ENCODE measurements at places on chromosomes 13 and 19.

DNA sequence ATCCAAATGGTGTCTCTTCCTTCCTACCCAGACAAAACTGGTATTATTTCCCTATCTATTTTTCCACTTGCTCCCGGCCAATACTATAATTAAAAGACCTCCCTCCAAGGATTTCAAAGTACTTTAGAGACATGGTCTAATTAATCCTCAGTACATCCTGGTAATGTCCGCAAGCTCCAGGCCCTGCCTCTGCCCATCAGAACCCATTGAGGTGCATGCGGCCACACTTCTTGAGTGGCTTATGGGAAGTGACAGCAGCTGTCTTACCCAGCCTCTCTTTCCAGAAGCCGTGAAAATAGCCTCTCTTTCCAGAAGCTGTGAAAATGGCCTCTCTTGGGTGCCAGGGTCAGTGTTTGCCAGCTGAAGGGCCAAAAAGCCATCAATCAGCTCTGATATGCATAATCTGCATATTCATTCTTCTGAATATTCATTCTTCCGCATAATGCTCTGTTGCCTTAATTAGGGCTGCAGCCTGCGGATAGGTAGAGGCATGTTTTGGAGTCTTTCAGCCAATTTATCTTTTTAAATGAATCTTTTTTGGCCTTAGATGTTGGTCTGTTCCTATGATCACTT, 148.4 kb upstream of the TMTC4 start:
- no peak for DNase-seq

DNA sequence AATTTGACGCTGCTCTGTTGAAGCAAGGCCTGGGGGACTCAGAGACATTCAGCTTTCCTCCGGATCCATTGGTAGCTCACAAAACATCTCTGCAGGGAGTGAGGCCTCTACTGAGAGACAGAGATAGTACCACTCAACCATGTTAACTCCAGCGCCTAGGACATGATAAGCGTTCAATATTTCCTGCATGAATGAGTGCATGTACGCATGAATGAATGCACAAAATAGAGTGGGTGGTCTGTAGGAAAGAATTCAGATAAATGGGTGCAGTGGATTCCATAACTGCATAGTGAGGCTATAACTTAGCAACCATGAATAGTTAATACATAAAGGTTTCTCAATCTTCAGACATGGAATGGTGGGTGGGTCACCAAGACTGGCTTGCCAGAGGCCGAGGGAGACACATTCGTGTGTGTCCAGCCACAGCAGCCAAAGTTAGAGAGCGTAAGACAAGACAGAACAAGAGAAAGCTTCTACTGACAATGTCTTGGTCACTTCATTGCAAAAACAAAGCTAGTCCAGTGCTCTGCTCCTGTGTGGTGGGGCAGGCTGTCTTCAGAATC, 36.3 kb upstream of the RCBTB2 start:
- no peak for DNase-seq

- DNase-seq, result no peak
These were observed 6.3 kb downstream of the LHFPL6 start for GRCh38 chr13:39596685-39597084.

DNA sequence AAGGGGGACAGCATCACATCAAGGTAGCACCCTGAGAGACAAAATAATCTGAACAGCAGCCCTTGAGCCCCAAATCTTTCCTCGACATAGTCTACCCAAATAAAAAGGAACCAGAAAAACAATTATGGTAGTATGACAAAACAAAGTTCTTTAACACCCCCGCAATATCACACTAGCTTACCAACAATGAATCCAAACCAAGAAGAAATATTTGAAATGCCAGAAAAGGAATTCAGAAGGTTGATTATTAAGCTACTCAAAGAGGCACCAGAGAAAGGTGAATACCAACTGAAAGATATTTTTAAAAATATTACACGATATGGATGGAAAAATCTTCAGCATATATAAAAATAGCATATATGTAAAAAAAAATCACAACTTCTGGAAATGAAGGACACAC, 252.9 kb upstream of the SLITRK6 start:
- no peak for DNase-seq

GRCh38 chr19:13959141-13959961, 7.0 kb downstream of the DCAF15 start:
- no peak for DNase-seq

- peak; percentile 86 for DNase-seq
These were observed 9.6 kb downstream of the GIPR start for GRCh38 chr19:45677351-45678230.

DNA sequence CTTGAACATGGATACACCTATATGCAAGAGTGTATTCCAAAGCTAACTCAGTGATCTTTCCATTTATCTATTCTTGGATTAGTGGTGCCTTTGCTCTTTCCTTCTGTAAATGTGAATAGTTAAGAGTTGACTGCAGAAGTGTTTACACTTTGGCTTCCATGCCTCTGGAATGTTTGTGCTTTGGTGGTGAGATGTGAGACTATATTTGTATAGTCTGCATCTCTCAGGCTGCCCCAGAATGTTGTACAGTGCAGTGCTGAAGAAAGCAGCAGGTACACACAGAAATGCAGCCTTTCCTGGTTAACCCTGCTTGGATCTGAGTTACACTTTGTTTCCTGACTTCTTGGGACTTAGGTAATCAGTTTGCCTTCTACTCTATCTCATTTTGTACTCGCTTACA, 90.2 kb downstream of the DNAJC15 start:
- DNase-seq, result no peak

- no peak for DNase-seq
These were observed 27.4 kb upstream of the TUBGCP3 start for GRCh38 chr13:112615391-112615790.

Measured in activated CD4-positive, alpha-beta T cell treated with anti-CD3 and anti-CD28 coated beads, Interleukin-2, amount 50 U/mL, for 4 hours (primary cell).